ENCODE measurements at places on chromosomes 2 and 18. TPM values are rescaled to one million over a fixed set of nuclear protein-coding genes. Genes with fewer than 3 reads are reported as not detected.

Gene SLC11A1
- total RNA-seq, result 0.17 TPM

Gene COL5A2
- total RNA-seq, result 253 TPM

Gene CSRNP3
- total RNA-seq, result 0.66 TPM

Gene GPR35
- total RNA-seq, result 1.2 TPM

Gene SPHKAP
- not detected for total RNA-seq

Gene PDIA6
- 275 TPM for total RNA-seq

Gene IL1A
- 0.17 TPM for total RNA-seq

Gene CFC1
- total RNA-seq, result not detected

Gene BBS5
- total RNA-seq, result 7.1 TPM

Gene ANKRD62
- not detected for total RNA-seq

Gene CTAGE1
- total RNA-seq, result under 0.01 TPM

Gene CCDC150
- 3.9 TPM for total RNA-seq

Gene SCN1A
- 0.50 TPM for total RNA-seq

Gene MAL
- not detected for total RNA-seq

Gene IL37
- not detected for total RNA-seq

Gene GCG
- not detected for total RNA-seq

Gene SLC9A4
- total RNA-seq, result not detected

Gene USP14
- total RNA-seq, result 21.5 TPM

Gene LRP1B
- total RNA-seq, result under 0.01 TPM

Gene SERPINB13
- not detected for total RNA-seq

Gene MAP3K2
- total RNA-seq, result 30.1 TPM

Gene GPAT2
- 3.9 TPM for total RNA-seq

Gene GALM
- total RNA-seq, result 39.5 TPM

Gene NT5DC4
- total RNA-seq, result not detected

Gene GKN1
- not detected for total RNA-seq

Gene FOXI3
- total RNA-seq, result not detected

Gene CDCA7
- 1.3 TPM for total RNA-seq

Gene CPS1
- 25.7 TPM for total RNA-seq

Gene SH3RF3
- total RNA-seq, result 10.1 TPM

Gene STAT1
- 101 TPM for total RNA-seq

Gene RGPD4
- not detected for total RNA-seq

Gene ABCG8
- total RNA-seq, result not detected

Gene RSAD2
- 1.7 TPM for total RNA-seq

Measured in fibroblast of lung (primary cell).